ENCODE measurements at places on chromosomes 6 and 20.

- DNase-seq: no peak
Observed at GRCh38 chr6:158850807-158851115, 31.6 kb upstream of the EZR start.

DNA sequence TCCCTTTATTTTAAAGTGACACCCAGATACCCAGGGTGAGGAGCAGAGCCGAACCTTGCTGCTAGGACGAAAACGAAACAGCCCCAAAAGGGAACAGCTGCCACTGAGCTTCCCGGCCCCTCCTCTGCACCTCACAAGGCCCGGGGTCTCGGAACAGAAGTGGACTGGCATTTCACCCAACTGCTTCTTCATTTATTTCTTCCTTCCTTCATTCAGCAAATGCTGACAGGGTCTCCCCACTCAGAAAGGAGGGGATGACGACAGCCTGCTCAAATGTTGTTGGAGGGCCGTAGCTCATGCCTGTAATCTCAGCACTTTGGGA is 220.3 kb downstream of the PREX1 start:
- DNase-seq: no peak

- DNase-seq: no peak
Observed at GRCh38 chr6:84921891-84922290, 157.5 kb upstream of the TBX18 start.

DNA sequence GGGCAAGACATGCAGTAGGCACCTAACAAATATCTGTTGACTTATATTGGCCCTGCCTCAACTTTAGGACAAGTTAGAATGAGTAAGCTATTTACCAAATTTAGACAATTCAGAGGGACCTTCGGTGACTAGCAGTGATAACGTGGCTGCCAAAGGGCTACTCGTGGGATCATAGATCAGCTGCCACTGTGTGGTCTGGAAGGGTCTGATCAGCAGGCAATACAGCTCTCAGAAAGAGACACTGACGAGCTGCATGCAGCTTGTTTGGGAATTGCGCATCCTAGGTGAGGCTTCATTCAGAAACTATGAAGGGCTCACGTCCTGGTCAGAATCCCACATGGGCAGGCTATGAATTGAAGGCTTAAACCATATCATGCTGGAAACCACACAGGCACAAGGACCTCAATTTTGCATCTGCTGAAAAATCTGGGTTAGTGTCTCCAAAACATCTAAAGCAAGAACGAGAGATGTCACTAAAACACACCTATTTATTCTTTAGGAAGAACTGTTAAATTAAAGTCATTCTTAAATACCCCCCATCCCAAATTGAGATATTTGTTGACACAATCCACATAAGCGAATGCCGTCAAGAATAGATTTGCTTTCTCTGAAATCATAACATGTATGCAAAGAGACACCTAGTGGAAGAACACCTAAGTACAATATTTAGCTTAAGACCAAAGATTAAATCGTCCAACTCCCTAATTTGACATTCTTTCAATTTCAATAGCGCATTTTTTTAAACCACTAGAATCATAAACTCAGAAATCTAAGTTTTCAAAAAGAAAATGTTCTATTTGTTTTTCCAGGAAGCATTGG is 79.6 kb downstream of the IPCEF1 start:
- DNase-seq: peak; percentile 32

DNA sequence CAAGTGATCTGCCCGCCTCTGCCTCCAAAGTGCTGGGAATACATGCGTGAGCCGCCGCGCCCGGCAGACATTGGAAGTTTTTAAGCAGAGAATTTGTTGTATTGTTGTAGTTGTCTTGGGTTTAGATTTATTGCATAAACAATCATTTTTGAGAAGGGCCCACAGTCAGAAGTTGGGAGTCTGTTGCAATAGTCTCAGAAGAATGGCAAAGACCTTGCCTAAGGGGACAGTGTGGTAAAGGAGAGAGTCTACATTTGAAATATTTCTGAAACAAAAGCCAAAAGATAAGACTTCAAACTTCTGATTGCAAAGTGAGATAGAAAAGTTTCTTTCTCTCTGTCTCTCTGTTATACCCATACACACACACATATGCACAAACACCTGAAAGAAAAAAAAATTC is 22.5 kb downstream of the HFE start:
- DNase-seq: no peak

DNA sequence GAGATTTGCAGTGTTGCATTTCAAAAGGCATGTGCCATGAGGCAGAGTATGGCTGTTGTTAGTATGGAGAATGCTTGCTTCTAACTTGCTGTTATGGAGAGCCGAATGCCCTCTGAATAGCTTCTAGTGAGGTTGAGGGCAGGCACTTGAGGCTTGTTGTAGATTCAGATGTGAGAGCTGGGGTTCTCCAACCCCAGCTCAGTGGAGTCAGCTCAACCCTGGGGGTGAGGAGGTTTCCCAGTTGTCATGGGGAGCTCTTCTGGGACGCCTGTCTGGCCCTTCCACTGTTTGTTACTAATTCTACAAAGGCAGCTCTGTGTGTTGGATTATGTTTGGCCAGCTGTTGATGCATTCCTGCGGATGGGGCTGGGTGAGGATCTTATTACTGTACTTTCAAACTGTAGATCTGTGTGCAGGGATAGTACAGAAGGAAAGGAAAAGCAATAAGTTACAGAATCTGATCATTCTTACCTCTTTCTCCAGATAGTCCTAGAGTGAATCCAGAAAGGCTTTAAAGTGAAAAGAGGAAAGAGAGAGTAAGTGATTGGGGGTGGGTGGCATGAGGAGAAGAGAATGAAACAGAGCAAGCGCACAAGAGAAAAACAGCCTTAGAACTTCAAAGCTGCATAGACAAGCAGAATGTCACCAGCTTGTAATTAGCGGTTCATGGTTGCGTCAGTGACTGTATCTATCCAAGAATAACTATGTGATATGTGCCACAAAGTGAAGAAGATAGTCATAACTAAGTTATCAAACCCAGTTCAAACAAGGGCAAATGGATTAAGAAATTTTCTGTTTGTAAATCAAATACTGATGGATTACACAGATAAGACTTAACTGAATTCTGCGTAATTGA is 148.7 kb downstream of the PRL start:
- peak; percentile 79 for DNase-seq

DNA sequence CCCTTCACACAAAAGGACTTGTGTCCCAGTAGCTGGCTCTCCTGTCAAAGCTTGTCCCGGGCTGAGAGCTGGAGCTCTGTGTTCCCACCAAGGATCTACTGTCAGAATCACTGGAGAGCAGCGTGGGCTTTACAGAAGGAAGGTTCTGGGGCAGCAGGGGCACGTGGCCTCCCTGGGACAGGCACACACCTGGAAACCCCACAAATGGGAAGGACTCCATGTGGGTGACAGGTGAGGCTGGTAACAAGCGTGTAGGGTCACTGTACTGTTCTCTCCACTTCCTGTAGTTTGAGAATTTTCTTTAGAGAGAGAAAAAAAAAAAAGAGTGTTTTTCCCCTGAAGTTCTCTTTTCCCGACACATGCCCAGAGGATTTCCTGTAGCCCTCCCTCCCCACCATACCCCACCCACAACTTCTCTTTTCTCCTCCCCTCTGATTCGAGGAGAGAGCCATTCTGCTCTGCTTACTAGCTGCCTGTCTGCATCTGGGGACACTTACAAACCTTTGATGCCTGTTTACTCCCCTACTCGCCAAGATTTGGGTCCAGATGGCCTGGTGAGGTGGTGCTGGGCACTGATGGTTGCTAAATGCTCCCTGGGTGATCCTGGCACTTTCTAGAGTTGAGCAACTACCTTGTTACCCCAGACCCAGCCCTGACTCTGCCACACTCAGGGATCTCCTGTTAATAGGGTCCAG is 84.1 kb upstream of the SIRPA start:
- no peak for DNase-seq

- no peak for DNase-seq
Observed at GRCh38 chr20:48380661-48381060, 447.1 kb downstream of the PREX1 start.

- DNase-seq: peak; percentile 49
Observed at GRCh38 chr20:40741507-40742106, 52.6 kb upstream of the MAFB start.

DNA sequence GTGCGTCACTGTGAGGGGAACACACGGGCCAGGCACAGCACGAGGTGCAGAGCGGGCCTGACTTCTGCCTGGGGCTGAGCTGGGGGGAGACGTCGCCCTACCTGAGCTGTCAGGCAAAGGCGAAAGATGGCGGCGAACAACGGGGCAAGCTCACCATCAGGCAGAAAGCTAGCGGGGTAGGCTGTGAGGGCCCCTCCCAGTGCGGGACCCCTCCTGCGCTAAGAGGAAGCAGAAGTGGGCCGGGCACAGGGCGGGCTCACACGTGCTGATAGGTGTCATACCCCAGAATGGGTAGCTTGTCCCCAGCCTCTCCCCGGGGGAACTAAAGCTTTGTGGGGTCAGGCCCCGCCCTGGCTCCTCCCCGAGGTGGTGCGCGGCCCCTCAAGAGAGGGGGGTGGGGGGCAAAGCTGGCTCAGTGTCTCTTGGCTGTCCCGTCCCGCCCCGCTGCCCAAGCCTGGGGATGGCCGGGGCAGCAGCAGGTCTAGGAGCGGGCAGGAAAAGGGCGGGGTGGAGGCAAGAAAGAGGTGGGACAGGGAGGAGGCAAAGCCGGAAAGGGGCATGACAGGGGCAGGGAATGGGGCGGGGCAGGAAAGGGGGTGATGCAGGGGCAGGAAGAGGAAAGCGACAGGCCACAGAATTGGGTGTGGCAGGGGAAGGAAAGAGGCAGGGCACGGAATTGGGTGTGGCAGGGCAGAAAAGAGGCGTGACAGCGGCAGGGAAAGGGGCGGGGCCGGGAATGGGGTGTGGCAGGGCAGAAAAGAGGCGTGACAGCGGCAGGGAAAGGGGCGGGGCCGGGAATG is 14.7 kb downstream of the UCKL1 start:
- no peak for DNase-seq

- no peak for DNase-seq
Observed at GRCh38 chr6:100165442-100165841, 171.4 kb upstream of the MCHR2 start.

Measured in NCI-H1694 treated with DMSO at 0.1 percent for 48 hours (cell line).